Activated T-cell treated with anti-CD3 and anti-CD28 coated beads, Interleukin-2, amount 50 U/mL, for 72 hours (primary cell): ENCODE measurements at places on chromosomes 11 and 22. TPM values are rescaled to one million over a fixed set of nuclear protein-coding genes. Genes with fewer than 3 reads are reported as not detected.

GRCh38 chr11:75767228-75767572, 1.4 kb upstream of the DGAT2 start:
- DNase-seq: no peak
- no peaks in the 10 kb centered on the region for H3K36me3 ChIP-seq
- no peak overlapping the region for H3K27ac ChIP-seq
- H3K27me3 ChIP-seq: peaks cover 39% of the 10 kb centered on the region
- H3K4me3 ChIP-seq: peak overlapping the region; percentile 5
- H3K4me1 ChIP-seq: peaks cover 38% of the 10 kb centered on the region

- H3K4me1 ChIP-seq: no peaks in the 10 kb centered on the region
- H3K36me3 ChIP-seq: no peaks in the 10 kb centered on the region
- no peak overlapping the region for H3K27ac ChIP-seq
- H3K4me3 ChIP-seq: no peak overlapping the region
These were observed 180.6 kb upstream of the GRIA4 start for GRCh38 chr11:105429096-105429910.

DNA sequence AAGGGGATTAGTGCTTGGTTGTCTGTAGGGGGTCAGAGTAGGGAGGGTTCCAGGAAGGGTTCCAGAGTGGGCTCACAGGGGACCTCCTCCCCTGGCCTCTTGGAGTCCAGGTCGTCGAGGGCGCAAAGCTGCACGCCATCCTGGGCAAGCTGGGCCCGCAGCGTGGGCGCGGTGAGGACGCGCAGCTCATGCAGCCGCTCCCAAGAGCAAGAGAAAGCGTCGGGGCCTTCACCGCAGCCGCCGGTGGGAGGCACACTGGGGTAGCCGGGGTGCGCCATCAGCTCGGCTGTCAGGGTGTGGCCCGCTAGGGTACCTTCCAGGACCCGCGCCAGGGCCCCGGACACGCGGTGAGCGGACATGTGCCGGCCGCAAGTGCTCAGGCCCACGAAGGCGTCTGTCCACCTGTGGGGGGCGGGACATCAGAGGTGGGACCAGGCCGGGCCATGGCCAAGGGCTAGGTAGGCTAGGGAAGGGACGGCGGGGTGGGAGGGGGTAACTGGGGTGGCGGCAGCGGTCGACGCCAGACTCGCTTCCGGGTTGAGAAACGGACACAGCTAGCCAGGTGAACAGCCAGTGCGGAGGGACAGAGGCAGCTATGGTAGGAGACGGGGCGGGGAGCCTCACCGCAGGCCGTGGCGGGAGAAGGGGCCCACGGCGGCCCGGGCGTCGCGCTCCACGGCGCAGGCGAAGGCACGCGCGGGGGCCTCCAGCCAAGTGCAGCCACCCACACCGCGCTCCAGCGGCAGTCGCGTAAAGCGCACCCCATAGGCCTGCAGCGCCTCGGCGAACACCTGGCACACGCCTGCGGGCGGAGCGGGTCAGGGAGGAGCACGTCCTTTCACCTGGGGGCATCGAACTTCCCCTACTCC, 1.2 kb downstream of the YDJC start:
- peak overlapping the region; percentile 79 for H3K27ac ChIP-seq
- peak overlapping the region; percentile 91 for H3K4me3 ChIP-seq
- H3K4me1 ChIP-seq: peaks cover 64% of the 10 kb centered on the region
- H3K36me3 ChIP-seq: peaks cover 16% of the 10 kb centered on the region

- peak overlapping the region; percentile 87 for H3K27ac ChIP-seq
- H3K4me3 ChIP-seq: peak overlapping the region; percentile 93
- H3K27me3 ChIP-seq: peaks cover 7% of the 10 kb centered on the region
- H3K36me3 ChIP-seq: peaks cover 3% of the 10 kb centered on the region
These were observed 893 bp downstream of the SLC36A4 start for GRCh38 chr11:93196816-93197379.

The PYGM gene
- total RNA-seq: 4.0 TPM
